ENCODE measurements at places on chromosomes 3 and 15.

GRCh38 chr3:77236118-77236517 lies 196.2 kb downstream of the ROBO2 start:
- DNase-seq = no peak

DNA sequence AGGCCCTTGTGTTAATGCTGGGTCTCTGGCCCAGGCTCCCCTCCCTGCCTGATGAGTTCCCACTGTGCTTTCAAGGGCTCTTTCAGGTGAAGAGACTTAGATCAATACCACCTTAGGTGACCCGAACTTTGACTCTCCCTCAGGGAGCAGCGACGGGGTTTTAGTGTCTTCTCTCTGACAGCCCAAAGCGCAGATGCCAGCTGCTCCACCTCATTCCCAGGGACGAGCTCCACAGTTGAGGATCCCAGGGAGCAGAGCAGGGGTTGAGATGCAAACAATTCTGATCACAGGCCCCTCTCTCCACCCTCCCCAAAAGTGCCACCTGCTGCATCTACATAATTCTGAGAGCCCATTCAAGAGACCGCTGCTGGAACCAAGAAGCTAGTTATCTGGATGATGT lies 265.1 kb downstream of the TJP1 start:
- DNase-seq = no peak

DNA sequence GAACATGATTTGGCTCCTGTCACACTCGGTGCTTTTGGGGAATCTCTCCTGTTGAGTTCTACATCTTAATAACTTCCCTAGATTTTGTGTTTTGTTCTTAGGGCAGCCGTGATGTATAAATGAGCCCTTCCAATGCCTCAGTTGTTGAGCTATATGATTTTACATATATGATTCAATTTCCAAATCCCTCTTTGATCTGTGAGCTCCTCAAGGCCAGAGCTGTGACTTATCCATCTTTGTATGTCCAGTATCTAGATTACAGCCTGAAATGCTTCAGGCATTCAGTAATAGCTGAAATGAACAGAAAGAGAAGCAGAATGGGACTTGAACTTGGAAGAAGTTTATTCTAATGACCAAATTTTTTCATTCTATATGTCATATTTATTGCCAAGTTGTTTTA lies 26.6 kb downstream of the CGGBP1 start:
- DNase-seq = no peak

DNA sequence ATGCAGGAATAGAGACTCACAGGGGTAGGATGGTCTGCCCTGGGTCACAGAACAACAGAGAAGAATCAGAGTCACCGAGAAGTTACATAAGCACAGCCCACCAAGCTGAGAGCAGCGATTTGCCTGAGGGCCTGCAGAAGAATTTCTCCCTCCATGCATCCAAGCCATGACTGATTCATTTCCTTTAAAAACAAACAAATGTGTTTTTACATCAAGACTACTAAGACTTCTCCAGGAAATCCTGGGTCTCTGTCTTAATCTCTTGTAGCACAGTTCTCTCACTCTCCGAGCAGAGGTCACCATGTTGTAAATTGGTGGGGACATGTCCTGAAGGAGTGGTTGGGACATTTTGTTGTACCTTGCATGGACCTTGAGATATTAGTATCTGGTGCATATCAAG lies 159.8 kb downstream of the THSD4 start:
- no peak for DNase-seq

GRCh38 chr15:96521386-96521785 lies 190.9 kb downstream of the NR2F2 start:
- no peak for DNase-seq

GRCh38 chr15:74320352-74321247 lies 46.8 kb downstream of the CYP11A1 start:
- no peak for DNase-seq

GRCh38 chr3:88142094-88142624 lies 7.6 kb upstream of the C3orf38 start:
- DNase-seq = no peak

DNA sequence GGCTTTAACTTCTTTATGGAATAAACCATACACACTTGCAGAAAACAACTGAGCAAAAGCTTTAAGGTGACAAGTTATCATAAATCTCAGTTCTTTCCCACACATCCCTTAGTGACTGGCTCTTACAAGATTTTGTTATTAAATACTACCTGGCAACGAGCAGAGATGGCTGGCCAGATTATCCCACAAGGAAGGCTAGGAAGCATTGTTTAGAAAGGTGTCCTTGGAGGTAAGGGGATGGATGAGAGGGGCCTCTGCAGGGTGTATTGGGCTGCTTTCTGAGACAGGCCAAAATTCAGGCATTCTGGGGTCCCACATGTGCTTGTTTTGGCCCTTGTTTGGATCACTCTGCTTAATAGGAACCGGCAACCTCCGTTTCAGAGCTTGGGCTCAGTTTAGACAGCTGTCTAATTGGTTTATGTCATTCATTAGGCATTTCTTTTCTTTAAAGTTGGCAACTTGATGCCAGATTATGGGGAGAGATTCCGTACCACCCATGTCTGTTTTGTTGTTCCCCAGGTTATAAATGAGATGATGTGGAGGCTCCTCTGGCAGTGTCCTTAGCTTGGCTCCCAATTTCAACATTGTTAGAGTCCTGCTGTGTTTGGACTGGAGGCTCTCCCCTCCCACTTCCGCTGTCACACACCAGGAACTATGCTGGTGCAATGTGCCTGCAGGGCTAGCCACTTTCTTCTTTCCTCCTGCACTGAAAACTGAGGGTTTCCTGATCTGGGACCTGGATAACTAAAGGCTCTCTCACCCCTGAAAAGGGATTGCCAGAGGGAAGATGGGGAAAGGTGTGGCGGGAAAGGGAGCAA lies 121.1 kb downstream of the TPRG1 start:
- no peak for DNase-seq

DNA sequence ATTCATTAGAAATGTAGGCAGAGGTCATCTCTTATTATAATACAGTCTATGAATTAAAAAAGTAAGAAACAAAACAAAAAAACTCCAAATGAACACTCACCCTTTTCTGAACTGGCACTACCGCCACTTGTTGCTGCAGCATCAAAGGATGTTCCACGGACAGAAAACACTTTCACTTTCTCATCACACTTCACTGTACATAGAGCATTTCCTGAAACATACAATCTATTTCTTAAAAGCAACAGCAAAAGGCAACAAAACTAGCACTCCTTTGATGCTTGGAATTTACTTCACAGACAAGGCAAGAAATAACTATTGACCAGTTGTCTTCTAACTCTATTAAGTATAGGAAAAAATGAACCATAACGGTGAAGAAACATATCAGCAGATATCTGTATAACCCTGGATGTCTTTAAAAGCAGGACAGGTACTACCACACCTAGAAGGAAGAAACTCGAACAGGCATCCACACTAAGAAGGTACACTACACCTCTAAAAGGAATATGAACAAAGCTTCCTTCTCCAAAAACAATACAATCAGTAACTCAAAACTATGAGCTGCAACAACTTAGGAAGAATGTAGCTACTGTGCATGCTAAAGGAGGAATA lies 24.9 kb downstream of the ETFA start:
- no peak for DNase-seq

- no peak for DNase-seq
Observed at GRCh38 chr3:144692488-144692887, 720.9 kb downstream of the DIPK2A start.

GRCh38 chr15:84983294-84983693 lies 1.6 kb downstream of the PDE8A start:
- DNase-seq = no peak

DNA sequence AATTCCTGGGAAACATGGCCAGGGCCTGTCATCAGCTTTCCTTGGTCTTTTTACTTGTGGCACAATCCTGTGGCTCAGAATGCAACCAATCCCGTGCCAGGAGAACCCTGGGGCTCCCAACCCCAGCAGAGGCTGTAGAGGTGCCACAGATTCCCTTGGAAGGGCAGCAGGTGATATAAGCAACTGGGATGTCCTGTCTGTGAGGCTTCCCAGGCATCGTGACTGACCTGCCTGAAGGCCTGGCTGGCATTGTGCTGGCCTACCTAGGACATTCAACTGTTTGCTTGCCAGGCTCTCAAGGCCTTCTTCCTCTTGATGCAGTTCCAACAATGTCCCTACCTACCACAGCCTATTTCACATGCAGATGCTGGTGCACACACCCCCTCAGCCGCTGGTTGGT lies 72.2 kb upstream of the MEX3B start:
- no peak for DNase-seq

- DNase-seq = no peak
Observed at GRCh38 chr15:48522911-48523310, 122.6 kb downstream of the FBN1 start.

DNA sequence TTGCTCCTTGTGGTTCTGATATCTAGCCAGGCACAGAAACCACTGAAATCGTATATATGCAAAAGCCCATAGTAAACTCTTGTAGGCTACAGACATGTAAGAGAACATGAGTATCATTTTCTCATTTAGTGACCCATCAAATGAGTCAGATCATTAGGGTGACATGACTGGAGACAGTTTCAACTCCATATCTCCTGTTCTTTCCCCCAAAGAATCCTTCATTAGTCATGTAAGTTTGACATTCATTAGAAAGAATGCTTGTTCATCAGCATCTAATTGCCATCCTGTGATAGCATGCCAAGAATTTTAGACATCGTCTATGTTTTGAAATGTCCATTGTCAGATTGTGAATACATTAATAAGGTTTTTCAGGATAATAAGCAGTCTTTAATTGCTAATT lies 264.9 kb upstream of the TPM1 start:
- no peak for DNase-seq

DNA sequence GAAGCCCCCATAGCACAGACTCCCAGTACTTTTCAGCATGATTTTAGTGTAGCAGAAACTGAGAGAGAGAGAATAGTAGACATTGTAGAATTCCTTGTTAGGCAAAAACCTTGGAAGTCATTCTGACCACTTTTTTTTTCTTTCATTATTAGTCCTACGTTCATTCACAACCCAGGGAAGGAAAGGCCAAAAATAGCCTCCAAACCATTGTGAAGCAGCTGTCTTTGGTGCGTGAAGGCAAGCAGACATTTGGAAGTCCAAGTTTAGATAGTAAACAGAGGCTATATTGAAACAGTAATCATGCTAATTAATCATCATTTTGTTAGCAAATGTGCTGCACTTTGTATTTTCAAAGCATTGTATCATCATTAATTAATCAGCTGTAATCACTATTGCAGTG lies 34.5 kb downstream of the CCDC54 start:
- DNase-seq = no peak

- no peak for DNase-seq
Observed at GRCh38 chr3:17181413-17181907, 296.7 kb downstream of the PLCL2 start.

DNA sequence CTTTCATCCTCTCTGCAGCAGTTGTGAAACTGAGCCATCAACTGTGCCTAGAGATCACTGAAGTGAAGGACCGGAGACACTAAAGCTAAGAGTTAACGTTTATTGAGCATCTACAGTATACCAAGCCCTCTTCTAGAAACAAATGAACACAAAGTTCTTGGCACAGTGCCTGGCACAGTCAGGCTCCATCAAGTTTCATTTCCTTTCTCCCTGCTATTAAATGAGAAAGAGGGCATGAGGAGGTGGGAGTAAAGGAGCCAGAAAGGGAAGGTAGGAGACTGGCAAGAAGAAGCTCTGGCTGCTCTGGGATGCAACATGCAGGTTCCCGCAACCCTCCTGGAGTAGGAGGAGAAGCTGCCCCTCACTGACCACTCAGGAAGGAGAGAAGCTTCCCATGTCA lies 30.6 kb downstream of the CYP19A1 start:
- DNase-seq = no peak

- DNase-seq = no peak
Observed at GRCh38 chr15:63051156-63052066, 8.9 kb downstream of the TPM1 start.

- no peak for DNase-seq
Observed at GRCh38 chr3:24498391-24498790, 3.7 kb upstream of the THRB start.

GRCh38 chr3:151891721-151892120 lies 18.3 kb downstream of the SUCNR1 start:
- no peak for DNase-seq

DNA sequence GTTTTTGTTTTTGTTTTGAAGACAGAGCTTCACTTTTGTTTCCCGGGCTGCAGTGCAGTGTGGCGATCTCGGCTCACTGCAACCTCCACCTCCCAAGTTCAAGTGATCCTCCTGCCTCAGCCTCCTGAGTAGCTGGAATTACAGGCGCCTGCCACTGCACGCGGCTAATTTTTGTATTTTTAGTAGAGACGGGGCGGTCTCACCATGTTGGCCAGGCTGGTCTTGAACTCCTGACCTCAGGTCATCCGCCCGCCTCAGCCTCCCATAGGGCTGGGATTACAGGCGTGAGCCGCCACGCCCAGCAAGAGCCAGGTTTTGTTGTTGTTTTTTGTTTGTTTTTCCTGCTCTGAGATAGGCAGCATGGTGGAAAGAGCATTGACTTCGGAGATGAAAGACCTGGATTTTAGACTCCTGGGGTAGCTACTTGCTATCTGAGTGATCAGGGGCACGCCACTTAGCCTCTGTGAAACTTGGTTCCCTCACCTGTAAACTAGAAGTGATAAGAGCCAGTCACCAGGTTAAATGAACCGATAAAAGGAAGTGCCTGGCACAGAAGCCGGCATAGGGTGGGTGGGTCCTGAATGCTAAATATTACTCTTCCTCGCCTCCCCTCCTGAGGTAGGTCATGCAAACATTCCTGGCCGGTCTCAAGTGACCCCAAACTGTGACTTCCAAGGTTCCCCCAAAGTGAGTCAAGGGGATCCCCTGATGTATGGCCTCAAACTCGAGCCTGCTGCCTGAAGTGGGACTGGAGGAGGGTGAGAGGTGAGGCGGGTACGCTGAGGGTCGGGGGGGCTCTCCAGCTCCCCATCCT lies 62.9 kb upstream of the MCF2L2 start:
- DNase-seq = no peak

DNA sequence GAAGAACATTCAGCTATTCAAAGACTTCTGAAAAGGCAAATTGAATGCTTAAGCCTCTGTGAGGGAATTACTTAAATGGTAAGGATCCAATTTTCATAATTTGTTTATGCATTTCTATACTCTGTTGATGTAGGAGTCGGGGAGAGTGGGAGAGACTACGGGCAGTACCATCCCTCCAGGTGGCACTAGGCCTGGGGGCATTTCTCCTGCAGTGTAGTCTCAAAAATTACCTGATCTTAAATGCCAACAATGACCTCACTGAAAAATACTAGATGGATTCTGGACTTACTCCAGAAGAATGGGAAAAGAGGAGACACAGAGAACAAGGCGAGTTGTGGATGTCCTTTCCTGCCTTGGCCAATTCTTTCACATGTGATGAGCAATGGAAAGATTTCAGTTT lies 77.8 kb upstream of the PLXND1 start:
- no peak for DNase-seq

DNA sequence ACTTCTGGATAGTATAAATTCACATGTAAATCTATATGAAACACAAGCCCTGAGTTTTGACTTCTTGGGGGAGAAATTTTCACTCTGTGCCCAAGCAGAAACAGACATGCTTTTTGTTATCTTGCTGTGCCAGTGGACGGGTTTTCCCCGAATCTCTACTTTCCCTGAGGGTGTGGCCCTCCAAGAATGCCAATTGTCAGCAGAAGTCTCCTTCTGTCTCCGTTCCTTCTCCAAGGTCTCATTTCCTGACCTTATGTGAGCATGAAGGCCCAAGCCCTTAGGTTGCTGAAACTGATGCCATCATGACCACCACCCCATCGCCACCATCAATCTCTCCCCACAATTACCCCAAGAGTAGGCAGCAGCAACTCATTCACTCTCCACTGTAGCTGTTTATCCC lies 253.8 kb downstream of the XXYLT1 start:
- no peak for DNase-seq

GRCh38 chr3:182464513-182465145 lies 328.7 kb upstream of the ATP11B start:
- no peak for DNase-seq

- no peak for DNase-seq
Observed at GRCh38 chr3:12578742-12579141, 21.9 kb downstream of the MKRN2 start.

Measured in stimulated activated CD8-positive, alpha-beta memory T cell treated with anti-CD3 and anti-CD28 coated beads, Interleukin-15, amount 100 ng/mL, for 1 hour (primary cell).